ENCODE measurements at places on chromosomes 13 and 19. TPM values are rescaled to one million over a fixed set of nuclear protein-coding genes. Genes with fewer than 3 reads are reported as not detected.

DNA sequence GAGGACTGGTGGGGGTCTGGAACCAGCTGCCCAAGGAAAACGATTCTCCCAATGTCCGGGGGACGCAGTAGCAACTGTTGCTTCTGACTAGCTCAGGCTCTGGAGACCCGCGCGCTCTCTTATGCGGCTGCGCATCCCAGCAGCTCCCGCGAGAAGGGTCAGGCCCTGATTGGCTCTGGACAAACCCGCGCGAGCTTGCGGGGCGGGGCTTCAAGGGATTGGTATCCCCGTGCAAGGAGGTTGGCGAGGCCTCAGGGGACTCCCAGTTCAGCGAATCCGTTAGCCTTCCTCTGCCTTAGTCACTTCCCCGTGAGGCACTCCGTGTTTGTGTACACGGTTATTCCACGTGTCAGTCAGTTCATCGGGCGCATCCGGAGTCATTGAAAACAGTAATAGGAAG is 20.2 kb downstream of the SIGLECL1 start:
- no peak for DNase-seq

DNA sequence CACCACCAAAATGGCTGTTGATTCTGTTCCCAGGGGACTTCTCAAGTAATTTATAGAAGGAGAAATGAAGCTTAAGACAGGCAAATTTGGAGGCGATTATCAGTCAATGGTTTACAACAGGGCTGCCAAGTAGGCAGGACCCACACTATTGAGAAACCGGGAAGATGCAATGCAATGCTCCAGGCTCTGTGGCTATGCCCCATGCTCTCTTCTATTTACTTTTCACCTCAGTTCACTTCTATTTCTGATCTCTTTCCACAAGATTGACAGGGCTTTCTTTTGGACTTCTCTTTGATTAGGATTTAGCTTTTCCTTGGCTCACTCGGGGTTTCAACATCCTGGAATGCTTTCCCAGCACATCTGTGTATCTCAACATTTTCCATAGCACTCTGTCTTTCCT is 12.7 kb upstream of the RCBTB2 start:
- DNase-seq, result no peak

DNA sequence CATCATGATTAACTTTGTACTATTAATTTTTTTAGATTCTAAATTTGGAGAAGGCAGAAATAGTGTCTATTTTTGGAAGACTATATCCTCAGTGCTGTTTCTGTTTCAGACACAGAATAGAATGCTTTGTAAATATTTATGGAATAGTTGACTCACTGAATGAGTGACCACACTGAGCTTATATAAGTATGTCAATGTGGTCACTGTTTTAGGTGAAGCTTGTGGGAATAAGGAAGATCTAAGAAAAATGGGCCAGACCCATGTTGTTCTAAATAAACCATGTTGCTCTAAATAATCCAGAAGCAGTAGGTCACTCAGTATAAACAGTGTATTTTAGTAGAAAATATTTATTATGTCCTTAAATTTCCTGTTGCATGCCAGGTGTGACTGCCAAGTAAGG is 45.5 kb upstream of the DACH1 start:
- no peak for DNase-seq

DNA sequence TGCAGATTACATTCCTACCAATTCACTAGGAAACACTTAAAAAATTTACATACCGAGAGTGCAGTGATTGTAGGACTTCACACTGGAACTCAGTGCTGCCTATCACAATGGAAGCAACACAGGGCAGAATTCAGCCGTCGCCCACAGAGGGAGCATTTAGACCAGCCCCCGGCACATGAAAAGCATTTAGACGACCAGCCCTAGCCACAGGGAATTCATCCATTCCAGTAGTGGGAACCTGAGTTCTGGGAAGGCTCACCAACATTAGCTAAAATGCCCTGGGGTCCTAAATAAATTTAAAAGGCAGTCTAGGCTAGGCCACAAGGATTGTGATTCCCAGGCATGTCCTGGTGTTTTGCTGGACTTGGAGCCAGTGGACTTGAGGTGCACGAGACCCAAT is 155.2 kb downstream of the LIG4 start:
- DNase-seq, result no peak

- DNase-seq, result no peak
These were observed 40.9 kb downstream of the ZNF846 start for GRCh38 chr19:9727644-9728043.

- peak; percentile 46 for DNase-seq
These were observed 26.6 kb downstream of the CD70 start for GRCh38 chr19:6564393-6564792.

- peak; percentile 48 for DNase-seq
These were observed 11.0 kb downstream of the ZNF552 start for GRCh38 chr19:57803594-57804325.

DNA sequence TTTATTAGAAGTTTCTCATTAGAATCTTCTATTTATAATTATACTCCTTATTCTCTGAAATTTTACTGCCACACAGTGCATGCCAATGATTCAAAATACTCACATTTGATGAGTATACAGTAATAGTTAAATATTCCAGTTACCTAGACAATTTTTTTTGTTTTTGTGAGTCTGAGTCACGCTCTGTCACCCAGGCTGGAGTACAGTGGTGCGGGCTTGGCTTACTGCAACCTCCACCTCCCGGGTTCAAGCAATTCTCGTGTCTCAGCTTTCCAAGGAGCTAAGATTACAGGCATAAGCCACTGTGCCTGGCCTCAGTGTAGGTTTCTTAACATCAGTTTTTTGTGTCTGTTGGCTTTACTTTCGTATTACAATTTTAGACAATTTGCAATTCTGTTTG is 87.1 kb downstream of the ZNF486 start:
- DNase-seq, result no peak

DNA sequence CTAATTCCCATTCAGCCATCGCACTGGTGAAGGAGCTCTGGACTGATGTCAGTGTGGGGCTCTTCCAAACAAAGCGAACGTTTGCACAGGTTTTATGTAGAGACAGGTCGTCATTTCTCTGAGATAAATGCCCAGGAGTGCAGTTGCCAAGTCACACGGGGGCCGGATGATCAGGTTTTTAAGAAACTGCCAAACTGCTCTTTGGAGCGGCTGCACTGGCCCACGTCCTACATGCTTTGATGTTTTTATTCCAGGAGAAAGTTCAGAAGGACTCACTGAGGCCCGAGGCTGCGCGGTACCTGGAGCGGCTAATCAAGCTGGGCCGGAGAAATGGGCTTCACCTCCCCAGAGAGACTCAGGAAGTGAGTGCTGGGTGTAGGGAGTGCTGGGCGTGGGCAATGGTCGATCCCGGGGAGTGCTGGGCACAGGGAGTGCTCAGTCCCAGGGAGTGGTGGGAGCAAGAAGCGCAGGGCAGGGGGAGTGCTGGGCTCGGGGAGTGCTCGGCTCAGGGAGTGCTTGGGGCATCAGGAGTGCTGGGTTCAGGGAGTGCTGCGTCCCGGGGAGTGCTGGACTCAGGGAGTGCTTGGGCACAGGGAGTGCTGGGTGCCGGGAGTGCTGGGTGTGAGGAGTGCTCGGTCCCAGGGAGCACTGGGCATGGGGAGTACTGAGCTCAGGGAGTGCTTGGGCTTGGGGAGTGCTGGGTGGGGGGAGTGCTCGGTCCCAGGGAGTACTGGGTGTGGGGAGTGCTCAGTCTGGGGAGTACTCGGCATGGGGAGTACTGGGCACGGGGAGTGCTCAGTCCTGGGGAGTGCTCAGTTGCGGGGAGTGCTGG is 10.7 kb downstream of the THOP1 start:
- DNase-seq, result no peak

- DNase-seq, result no peak
These were observed at the start of gene HCST for GRCh38 chr19:35901854-35902661. TSS of gene HCST (plus strand) at chr19:35902529. CDS start at chr19:35902594, 65 bp downstream.

DNA sequence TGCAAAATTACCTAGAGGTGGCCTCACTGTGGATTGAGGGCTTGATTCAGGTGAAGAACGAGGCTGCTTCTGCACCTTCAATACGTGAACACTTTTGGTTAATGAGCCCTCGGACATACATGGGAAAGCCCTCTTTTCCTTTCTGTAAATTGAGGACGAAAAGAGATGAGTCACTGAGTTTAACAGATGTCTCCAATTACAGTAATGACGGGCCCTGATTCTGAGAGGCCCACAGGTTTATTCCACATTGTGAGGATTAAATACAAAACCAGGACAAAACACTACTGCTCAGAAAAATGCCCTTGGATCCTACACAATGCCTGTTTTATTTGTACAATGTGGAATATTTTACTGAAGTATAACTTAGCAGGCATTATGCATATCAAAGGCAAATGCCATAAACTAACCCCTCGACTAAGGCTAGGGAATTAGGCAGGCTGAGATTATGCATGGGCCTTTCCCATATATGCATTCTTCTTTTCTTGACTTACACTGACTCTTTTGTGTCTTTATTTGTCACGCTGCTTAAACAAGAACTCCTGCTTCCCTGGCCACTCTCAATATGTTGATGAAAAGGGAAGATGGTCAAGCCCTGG is 819.9 kb downstream of the OLFM4 start:
- DNase-seq, result no peak

GRCh38 chr13:20942938-20943559 is 40.5 kb upstream of the XPO4 start:
- DNase-seq, result no peak

- no peak for DNase-seq
These were observed 72.2 kb downstream of the KCTD15 start for GRCh38 chr19:33868788-33869412.

DNA sequence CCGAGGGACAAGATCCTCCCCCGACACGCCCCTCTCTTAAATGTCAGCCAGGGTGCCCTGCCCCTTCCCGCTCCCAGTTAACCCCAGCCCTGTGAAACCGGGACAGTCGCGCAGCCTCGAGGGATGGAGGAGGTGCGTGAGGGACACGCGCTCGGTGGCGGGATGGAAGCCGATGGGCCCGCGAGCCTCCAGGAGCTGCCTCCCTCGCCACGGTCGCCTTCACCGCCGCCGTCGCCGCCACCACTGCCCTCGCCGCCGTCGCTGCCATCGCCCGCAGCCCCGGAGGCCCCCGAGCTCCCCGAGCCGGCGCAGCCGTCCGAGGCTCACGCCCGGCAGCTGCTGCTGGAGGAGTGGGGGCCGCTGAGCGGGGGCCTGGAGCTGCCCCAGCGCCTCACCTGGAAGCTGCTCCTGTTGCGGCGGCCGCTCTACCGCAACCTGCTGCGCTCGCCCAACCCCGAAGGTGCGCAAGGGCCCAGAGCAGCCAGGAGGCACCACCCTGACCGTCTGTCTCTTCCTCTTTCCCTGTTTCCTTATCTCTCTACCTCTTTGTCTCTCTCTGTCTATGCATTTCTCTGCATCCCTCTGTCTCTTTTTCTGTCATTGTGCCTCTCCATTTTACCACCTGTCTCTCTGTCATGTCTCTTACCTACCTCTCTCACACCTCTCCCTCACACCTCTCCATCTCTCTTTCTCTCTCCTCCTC is at the start of gene NCCRP1:
Gene NCCRP1, plus strand, starts transcription at position 105 of the 703 bp plus-strand sequence. Its CDS starts 19 bp downstream, at position 124.
- no peak for DNase-seq

GRCh38 chr19:51887522-51888498 is at the start of gene ZNF577:
TSS of gene ZNF577 (minus strand) at chr19:51887951. CDS start at chr19:51880382, 7,569 bp downstream.
- DNase-seq, result peak; percentile 83

DNA sequence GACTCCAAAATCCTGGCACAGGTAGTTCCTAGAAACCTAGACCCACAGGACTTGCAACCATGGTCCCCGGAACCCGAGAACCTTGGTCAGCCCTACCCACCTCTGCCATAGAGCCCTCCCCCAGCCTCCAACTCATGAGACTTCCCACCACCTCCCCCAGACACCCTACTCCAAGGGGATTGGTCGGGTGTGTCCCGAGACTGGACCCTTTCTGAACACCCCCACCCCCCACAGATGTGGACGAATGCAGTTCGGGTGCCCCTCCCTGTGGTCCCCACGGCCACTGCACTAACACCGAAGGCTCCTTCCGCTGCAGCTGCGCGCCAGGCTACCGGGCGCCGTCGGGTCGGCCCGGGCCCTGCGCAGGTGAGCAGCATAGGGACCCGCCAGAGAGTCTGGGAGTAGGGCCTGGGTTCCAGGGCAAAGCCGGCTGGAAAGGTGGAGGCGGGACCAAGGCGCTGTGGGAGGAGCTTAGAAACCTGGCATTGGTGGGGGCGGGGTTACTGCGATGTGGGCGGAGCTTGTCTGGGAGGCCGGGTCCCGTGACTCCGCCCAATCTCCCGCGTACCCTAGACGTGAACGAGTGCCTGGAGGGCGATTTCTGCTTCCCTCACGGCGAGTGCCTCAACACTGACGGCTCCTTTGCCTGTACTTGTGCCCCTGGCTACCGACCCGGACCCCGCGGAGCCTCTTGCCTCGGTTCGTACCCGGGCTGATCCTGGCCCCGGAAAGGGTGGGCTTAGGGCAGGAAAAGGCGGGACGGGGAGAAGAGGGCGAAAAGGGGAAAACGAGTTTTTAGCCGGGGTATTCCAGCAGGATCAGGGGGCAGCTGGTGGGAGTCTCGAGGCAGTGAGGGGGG is 11.9 kb downstream of the LTBP4 start:
- DNase-seq, result peak; percentile 45

DNA sequence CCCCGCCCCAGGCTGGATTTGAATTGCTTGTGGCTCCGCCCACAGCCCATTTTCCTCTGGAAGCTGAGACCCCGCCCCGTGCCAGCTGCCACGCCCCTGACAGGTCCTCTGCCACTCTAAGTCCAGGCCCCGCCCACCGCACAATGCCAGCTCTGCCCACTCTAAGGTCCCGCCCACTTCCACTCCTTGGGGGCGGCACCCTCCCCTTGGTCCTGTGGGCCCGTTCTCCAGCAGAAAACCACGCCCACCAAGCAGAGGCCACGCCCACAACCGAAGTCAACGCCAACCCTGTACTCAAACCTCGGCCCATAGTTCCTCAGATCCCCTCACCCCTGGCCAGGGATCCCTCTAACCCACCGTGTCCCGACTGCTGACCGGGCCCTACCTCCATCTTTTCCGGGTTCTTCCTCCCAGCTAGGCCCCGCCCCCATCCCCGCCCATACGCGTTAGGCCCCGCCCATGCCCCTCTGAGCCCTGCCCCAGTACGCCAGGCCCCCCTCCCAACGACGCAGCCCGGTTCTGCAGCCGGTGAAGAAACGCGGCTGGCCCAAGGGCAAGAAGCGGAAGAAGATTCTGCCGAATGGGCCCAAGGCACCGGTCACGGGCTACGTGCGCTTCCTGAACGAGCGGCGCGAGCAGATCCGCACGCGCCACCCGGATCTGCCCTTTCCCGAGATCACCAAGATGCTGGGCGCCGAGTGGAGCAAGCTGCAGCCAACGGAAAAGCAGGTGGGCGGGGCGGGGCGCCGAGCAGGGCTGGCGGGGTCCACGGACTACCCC is 1.3 kb downstream of the HMG20B start:
- peak; percentile 93 for DNase-seq

GRCh38 chr13:73849292-73849691 is 284.9 kb downstream of the KLF12 start:
- no peak for DNase-seq

PTH2 gene
- not detected for total RNA-seq

ZNF560 gene
- under 0.01 TPM for total RNA-seq

ADGRE3 gene
- not detected for total RNA-seq

GJB6 gene
- total RNA-seq, result not detected

VSTM1 gene
- total RNA-seq, result not detected

GZMM gene
- not detected for total RNA-seq

ERICH6B gene
- total RNA-seq, result not detected

KIR2DL4 gene
- not detected for total RNA-seq

MTUS2 gene
- not detected for total RNA-seq

C2CD4C gene
- total RNA-seq, result 3.7 TPM

GRIN2D gene
- total RNA-seq, result 0.13 TPM

RAB3D gene
- 34.7 TPM for total RNA-seq
